ENCODE measurements at places on chromosomes 1 and 21. TPM values are rescaled to one million over a fixed set of nuclear protein-coding genes. Genes with fewer than 3 reads are reported as not detected.

The CATSPERE gene
- total RNA-seq = 1.9 TPM

The ZNF669 gene
- 6.8 TPM for total RNA-seq

The CD1D gene
- total RNA-seq = 1.3 TPM

The MRAP gene
- total RNA-seq = 3.4 TPM

The HOOK1 gene
- 13.3 TPM for total RNA-seq

Data from skin of body (tissue), 3 donors.